ENCODE measurements at places on chromosomes 2 and 18.

- DNase-seq, result no peak
Measured at GRCh38 chr2:199092419-199092818, 365.3 kb downstream of the SATB2 start.

DNA sequence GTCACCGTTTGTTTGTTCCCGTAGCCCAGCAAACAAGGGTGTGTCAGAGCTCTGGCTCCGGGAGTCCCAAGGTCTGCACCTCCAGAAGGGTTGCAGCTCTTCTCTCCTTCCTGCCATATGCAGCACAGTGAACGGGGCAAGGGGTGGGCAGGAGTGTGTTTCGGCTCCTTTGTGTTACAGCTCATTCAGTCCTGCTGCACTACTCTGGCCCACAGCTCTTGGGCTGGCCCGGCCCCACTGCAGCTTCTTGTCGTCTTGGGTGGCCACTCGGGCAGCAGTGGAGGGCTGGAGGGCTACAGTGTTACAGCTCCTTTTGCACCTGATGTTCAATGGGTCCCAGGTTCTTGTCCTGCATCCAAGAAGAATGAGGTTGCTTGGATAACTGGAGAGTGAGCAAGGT is 408.3 kb downstream of the DCC start:
- no peak for DNase-seq

- DNase-seq, result no peak
Measured at GRCh38 chr2:194591192-194591591, 1065.8 kb upstream of the SLC39A10 start.

DNA sequence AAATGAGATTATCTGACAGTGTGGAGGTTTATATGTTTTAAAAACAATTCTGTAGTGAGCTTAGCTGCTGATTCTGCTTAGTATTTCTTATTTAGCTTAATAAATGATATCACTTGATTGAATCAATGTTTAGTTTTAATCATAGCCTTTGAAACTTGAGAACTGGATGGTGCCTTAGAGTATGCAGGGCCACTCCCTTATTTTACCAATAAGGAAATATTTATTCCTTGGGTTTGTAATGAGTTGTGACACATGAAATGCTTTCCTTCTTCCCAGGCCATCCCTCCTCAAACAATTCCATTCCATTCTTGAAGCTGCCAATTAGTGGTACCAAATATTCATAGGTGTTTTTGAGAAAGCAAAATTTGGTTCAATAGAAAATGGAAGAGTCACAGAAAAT is 183.8 kb upstream of the DCC start:
- no peak for DNase-seq

DNA sequence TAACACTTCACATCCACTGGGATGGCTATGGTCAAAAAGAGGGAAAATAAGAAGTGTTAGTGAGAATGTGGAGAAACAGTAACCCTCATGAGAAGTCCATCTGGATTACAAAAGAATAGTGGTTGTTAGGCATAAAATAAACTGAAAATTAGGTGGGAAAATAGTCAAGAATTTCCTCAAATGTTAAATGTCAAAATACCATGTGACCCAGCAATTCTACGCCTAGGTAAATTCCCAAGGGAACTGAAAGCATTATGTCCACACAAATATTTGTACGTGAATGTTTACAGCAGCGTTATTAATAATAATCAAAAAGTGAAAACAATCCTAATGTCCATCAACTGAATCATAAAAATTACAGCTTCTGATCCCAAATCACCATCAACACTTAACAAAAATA is 11.0 kb downstream of the WDR33 start:
- no peak for DNase-seq

DNA sequence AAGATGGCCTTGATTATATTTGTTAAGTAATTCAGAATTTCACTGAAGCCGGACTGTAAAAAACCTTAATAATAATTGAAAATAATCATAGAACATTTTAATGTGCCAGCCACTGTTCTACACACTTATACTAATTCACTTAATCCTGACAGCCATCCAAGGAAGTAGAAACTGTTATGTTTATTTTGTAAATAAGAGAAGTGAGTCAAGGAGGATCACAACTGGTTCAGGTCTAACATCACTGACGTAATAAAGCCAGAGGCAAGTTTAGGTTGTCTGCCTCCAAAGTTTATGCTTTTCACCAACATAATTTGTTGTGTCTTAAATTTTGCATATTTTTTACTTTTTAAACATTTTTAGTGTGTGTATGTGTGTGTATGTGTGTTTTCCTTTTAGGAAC is 436.1 kb downstream of the LRRTM4 start:
- no peak for DNase-seq

- DNase-seq, result no peak
Measured at GRCh38 chr2:192010073-192010472, 163.2 kb upstream of the CAVIN2 start.

DNA sequence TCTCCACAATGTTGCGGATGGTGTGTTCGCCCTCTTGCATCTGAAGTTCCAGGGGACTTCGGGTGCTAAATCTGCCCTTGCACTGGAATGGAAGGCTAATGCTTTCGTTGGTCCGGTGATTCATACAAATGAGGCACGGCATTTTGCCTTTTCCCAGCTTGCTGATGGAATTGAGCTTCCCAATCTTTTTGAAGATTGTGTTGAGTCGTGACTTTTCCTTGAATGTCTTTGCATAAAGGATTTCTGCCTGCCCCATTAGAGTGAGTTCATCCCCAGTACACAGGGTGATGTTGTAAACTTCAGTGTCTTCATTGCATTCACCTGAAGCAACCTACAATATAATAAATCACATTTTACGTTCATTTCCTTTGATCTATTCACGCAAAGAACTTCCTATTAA is 98.0 kb downstream of the MEP1B start:
- DNase-seq, result no peak

- DNase-seq, result no peak
Measured at GRCh38 chr18:75279381-75279780, 68.8 kb downstream of the TSHZ1 start.

- no peak for DNase-seq
Measured at GRCh38 chr18:73793386-73793785, 354.2 kb downstream of the FBXO15 start.

- DNase-seq, result no peak
Measured at GRCh38 chr2:126893153-126893552, 5.5 kb upstream of the TEX51 start.

- no peak for DNase-seq
Measured at GRCh38 chr2:158774681-158775080, 20.4 kb upstream of the DAPL1 start.

DNA sequence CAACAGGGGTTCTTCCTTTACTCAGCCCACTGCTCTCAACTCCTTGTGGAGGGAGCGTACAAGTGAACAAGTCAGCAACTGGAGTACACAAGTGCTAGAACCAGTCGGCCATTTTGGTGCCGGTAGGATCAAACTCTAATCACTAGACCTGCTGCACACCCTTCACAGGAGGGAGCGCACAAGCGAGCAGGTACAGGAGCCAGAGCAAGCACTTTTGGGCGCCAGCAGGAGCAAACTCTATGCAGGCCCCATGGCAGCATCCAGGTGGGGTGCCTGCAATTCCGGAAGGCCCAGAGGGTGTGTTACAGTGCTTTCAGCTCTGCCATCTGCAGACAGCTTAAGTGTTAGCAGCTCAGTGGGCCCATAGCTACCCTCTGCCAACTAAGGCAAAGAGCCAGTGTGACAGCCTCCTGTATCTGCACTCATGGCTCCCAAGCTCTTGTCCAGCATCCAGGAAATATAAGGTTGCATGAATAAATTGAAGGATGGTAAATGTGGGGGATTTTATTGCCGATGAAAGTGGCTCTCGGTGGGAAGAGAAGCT is 426.1 kb downstream of the DCC start:
- DNase-seq, result no peak

DNA sequence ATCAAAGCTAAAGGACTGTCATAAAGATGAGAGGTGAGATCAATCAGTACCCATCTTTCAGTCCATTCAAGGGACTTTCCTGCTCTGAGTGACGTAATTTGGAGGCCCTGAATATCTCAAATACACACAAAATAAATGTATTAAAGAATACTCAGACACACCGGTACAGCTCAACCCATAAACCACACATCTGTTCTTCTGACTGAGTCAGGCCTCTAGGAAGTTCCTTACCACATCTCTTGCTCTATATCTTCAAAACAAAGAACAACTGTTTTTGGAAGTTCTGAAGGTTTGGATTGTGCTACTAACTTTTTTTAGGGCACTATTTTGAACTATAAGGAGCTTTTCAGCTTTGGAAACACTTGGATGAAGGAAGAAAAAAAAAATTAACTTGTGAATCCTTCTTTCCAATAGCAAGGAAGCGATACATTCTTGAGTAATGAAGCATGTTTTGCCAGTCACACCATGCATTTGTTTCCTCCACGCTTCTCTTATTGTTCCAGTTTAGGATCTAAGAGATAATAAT is 866.5 kb upstream of the VRK2 start:
- no peak for DNase-seq

GRCh38 chr2:239917957-239918481 is 107.1 kb downstream of the NDUFA10 start:
- DNase-seq, result no peak

- DNase-seq, result no peak
Measured at GRCh38 chr2:82674652-82675051, 1784.4 kb downstream of the SUCLG1 start.

DNA sequence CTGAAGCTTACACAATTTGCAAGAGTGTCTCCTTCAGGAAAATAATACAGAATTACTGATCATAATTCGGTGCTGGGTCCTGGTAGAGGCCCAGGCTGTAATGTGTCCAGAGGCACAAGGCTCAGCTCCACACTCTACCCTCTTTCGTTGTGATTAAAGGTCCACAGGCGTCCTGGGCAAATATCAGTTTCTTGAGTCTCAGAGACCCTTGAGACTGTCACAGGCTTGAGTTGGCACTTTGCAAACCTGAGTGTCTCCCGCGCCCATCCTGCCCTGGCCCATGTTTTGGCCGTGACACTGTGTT is 46.9 kb upstream of the SMAD7 start:
- DNase-seq, result no peak

DNA sequence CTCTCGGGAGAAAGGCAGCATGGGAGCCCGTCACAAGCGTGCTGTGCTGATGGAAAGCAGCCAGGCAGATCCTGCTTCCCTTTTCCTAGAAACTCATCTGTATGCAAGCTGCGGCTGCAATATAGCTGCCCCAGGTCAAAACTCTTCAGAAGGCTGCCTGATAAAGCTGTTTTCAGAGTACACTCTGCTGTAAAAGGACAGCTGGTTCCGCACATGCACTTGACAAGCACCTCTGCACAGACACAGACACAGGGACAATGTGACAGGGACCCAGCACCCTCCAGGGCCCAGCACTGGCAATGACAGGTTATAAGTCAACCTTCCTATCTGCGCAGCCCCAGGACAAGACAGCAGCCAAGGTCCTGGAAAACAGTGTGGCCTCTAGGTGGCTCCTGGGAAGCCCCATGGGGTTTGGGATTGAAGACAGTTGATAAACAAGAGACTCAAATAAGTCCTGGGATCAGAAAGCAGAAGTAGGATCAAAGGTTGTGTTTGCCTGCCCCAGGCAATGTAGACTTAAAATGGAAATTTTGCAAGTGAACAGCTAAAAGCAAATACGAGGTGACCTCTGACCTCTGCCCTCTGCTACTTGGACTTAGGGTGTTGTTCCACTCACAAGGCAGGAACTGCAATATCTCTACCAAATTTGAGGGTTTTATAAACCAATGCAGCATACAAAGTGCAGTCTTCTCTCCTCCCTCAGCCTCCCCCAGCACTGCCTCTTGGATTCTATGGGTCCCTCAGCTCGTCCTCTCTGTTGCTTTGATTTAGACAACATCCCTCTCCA is 16.9 kb downstream of the SLC66A2 start:
- DNase-seq, result no peak

GRCh38 chr2:43905371-43905803 is 66.6 kb downstream of the ABCG8 start:
- no peak for DNase-seq

DNA sequence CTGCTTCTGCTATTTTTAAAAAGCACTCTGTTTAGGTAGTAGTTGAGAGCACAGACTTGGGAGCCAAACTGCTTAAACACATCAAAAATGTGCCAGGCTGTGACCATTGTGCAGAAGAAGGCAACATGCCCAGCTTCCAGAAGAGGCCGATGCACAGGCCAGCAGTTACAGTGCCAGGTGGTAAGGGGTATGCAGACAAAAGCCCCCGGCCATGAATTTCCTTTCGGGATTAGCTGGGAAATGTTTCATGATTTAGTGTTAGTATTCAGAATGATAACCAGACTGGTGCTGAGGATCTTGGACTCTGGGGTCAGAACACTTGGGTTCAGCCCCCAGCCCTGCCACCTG is 40.0 kb upstream of the ATG16L1 start:
- no peak for DNase-seq

- DNase-seq, result no peak
Measured at GRCh38 chr2:85134896-85135659, 1.9 kb downstream of the TCF7L1 start.

- DNase-seq, result no peak
Measured at GRCh38 chr18:33317640-33318039, 122.9 kb downstream of the CCDC178 start.

- no peak for DNase-seq
Measured at GRCh38 chr2:205637320-205637602, 45.0 kb upstream of the NRP2 start.

- DNase-seq, result no peak
Measured at GRCh38 chr18:78406743-78407465, 572.7 kb upstream of the SALL3 start.

- no peak for DNase-seq
Measured at GRCh38 chr18:64037812-64038414, 68.0 kb downstream of the SERPINB8 start.

DNA sequence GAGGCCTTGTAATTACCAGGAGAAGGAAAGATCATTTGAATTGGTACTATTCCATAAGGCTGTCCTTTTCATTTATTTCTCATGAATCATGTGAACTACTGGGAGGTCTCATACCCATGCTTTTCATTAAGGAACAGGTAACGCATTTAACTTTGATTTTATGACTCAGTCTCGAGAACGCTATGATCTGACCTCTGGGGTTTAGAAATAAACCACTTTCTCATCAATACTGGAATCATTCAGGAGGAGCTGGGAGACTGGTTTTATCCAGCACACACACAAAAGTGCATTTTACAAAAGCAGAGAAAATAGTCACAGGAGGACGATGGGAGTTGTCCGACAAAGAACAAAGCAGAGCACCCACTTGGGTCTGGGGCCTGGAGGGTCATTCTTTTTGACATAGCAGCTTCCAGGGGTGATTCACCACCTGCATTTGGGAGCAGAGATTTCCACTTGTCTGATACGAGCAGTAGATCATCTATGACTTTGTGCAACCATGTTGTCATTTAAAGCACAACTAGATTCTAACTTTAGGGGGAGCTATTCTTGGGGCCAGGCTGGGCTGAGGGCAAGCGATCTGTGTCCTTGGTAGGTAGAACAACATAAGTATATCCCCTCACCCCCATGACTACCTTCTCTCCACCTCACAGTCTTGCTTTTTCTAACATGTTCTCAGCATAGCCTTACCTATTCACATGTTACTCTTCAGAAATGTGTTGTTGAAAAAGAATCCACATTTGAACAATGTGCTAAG is 95.9 kb upstream of the SCG2 start:
- no peak for DNase-seq

GRCh38 chr2:3453190-3453999 is 65.9 kb downstream of the ADI1 start:
- DNase-seq, result no peak

GRCh38 chr18:6744816-6745455 is 15.4 kb downstream of the ARHGAP28 start:
- no peak for DNase-seq

- no peak for DNase-seq
Measured at GRCh38 chr2:147161746-147162145, 683.1 kb upstream of the ACVR2A start.
